CD8-positive, alpha-beta T cell (primary cell): ENCODE measurements at places on chromosomes 13 and 19.

DNA sequence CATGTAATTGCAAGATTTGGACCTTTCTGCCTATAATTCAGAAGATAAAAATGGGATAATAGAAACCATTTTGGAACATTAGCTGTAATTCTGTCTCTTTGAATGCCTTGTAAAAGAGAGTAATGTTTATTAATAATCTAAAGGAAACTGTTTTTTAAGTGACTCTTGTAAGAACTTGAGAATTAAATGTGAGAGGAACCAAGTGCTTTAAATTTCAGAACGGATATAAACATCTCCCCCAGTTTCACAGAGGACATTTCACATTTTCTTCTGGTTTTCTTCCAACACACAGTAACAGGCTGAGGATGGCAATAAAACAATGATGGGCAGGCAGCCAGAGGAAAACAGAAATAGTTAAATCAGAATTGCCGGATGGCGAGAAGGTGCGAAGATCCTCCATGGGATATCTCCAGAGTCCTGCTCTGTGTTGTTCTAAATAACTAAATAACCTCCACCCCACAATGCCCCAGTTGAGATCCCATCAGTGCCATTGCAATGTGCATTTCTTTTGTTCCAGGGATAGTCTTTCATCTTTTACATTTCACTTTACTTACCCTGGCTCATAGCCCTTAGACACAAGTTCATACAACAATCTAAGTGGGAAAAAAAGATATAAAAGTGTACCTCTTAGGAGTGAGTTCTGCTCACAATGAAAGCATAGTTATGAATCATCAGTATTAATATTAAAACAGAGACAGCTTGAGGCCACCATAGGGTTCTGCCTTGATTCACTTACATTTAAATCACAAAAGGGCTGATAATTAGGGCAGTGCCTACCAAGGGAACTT, 73.3 kb downstream of the TNFRSF19 start:
- no peak for DNase-seq

DNA sequence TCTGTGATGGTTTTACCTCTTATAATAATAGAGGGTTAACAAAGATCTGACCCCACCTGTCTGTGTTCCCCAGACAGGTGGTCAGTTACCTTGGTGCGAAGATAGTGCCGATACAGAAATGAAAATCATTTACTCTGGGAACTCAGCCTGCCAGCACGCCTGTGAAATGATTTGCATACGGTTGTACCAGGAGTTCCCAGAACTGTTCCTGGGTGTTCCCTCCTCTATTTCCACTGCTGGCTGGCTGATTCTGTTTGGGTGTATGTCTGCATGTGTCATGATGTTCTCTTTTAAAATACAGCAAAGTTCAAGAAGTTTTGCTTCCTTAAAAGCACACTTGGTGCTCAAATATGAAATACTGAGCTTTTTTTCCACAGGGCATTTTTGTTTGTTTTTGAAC, 527.1 kb downstream of the FGF9 start:
- DNase-seq = no peak

GRCh38 chr13:95509521-95510310, 42.8 kb upstream of the CLDN10 start:
- DNase-seq = no peak

DNA sequence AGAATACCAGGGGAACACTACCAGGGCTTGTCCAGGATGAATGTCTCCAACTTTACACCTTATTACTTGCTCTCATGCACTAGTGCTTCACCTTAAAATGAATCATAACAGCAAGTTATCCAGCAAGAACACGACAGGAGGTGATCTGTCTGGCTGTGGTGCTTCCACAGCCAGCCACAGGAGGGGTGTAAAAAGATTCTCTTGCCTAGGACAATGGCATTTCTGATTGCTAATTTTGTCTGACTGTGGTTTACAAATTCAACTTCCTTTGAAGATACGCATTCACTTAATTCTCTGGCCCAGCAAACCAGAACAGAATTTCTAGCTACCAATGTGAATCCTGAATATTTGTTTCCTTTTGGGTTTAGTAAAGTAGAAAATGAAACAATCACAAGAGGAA, 23.1 kb upstream of the COG3 start:
- DNase-seq = no peak
